EH (cell line): ENCODE measurements at places on chromosomes 3 and 15.

DNA sequence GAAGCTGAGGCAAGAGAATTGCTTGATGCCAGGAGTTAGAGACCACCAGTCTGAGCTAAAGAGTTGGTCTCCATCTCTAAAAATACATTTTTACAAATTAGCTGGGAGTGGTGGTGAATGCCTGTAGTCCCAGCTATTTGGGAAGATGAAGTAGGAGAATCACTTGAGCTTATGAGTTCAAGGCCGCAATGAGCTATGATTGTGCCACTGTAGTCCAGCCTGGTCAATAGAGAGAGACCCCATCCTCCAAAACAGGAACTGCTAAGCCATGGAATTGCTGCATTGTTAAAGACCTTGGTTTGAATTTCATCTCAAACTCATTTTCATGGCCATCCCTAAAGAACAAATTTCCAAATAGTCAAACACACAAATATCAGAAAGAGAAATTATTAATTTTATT, 113.9 kb upstream of the AGTR1 start:
- no peak for DNase-seq

- no peak for DNase-seq
These were observed 18.3 kb downstream of the RAB11A start for GRCh38 chr15:65887565-65887964.

DNA sequence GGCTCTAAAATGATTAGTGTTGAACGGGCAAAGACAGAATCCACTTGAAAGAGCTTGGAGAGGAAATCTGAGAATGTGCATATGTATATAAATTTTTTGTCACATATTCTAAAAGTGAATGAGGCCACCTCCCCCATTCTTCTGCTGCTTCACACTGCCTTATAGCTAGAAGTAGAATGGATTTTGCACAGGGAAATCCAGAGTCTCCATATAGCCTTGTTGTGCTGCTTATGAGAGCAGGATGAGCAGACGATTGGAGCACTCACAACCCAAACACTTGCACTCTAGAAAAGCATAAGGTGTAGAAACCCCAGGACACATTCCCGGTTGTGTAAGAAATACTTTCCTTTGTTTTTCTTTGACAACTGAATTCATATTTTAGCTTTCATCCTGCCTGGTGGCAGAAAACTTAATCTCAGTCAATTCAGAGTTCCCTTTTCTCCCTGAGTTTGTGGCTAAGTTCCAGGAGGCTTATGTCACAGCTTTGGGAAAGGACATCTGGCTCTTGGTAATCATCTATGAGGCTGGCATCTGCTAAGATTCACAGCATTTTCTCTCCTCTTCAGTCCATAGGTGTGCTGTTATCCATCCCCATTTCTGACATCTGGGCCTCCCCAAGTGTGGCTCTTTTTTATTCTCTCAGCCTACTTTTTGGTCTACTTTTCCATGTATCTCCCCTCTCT, 188.4 kb upstream of the PFN2 start:
- peak; percentile 59 for DNase-seq

DNA sequence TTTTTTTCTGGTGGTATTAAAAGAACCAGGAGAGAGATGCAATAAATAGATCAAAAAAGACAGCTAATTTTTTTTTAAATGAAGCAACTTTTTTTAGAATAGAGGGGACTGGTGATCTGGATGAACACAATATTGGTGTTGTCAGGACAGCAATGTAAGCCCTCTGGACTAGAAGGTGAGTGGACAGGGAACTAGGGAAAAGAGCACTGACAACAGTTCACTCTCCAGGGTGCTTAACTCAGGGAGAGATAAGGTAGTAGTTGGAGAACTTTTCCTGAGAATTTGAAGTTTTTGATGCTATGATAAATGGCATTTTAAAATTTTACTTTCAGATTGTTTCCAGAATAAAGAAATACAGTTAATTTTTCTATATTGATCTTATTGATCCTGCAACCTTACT, 158.3 kb upstream of the STAC start:
- DNase-seq: no peak

GRCh38 chr15:35000511-35000910, 12.4 kb upstream of the ZNF770 start:
- DNase-seq: peak; percentile 55
